Effector memory CD8-positive, alpha-beta T cell (primary cell): ENCODE measurements at places on chromosomes 12 and 14.

DNA sequence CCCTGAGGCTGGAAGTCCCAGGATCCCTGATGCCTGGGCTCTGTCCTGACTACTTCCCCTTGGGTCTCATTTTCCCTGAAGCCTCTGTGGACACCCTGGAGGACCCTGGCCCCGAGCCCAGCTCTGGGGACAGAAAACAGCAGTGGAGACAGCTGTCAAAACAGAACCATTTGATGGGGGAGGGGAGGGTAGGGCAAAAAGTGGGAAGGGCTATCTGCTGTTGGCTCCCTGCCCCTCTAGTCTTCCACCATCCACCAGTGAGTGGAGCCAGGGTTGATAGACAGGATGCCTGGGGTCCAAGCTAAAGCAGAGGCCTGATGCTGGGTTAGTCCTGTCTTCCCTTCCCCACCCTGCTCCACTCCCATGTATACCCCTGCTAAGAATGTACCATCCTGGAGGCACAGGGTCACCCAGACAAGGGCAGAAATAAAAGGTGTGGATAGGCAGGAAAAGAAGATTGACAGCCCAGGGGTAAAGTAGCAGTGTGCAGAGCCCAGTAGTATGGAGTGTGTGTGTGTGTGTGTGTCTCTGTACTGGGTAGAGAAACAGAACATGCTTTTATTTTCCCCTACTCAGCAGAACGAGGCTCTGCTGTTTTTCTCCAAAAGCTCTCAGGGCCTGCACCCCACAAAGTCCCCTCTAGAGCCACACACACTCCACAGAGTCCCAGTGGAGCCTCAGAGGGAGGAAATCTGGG is 9.8 kb downstream of the ZNF385A start:
- no peak overlapping the region for H3K4me3 ChIP-seq
- no peak overlapping the region for H3K27ac ChIP-seq
- DNase-seq: no peak

DNA sequence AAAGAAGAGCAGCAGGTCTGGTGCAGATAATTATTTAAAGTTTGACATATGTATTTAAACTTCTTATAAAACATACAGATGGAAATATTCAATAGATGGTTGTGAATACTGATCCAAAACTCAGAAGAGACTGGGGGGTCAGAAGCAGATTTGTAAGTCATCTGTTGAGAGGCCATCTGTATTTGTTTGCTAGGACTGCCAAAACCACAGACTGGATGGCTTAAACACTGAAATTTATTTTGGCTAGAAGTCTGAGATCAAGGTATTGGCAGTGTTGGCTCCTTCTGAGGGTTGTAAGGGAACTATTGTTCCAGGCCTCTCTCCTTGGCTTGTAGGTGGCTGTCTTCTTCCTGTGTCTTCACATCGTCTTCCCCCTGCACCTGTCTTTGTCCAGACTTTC is 153.9 kb downstream of the LRRK2 start:
- no peak overlapping the region for H3K4me3 ChIP-seq
- H3K27ac ChIP-seq: no peak overlapping the region
- H3K27me3 ChIP-seq: no peaks in the 10 kb centered on the region

- no peak for DNase-seq
- no peak overlapping the region for H3K27ac ChIP-seq
- no peaks in the 10 kb centered on the region for H3K27me3 ChIP-seq
These were observed 75.5 kb downstream of the PLXNC1 start for GRCh38 chr12:94223842-94224241.

GRCh38 chr14:35818346-35819115 is 7.6 kb upstream of the BRMS1L start:
- H3K27ac ChIP-seq: no peak overlapping the region
- H3K27me3 ChIP-seq: no peaks in the 10 kb centered on the region

DNA sequence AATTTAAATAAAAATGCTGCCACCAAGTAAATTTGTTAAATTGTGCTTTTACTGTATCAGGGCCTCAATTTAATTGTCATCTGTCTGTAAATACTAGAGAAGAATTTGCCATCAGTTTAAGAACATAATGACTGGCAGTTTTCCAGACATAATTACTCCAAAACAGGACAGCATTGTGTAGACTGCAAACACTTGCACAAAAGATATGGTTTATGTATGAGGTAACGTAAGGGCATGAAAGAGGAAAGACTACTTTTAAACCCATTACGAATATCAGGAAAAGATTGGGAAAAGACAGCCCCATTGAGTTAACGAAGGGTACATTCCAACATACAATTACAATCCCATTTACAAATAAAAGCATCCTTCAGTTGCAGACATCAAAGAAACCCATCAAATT is 59.8 kb upstream of the KRR1 start:
- no peaks in the 10 kb centered on the region for H3K4me1 ChIP-seq
- H3K36me3 ChIP-seq: no peaks in the 10 kb centered on the region
- no peak overlapping the region for H3K27ac ChIP-seq
- H3K4me3 ChIP-seq: no peak overlapping the region
- DNase-seq: no peak
